Heart left ventricle (tissue), 16 donors: ENCODE measurements at places on chromosomes 4 and X. TPM values are rescaled to one million over a fixed set of nuclear protein-coding genes. Genes with fewer than 3 reads are reported as not detected.

DNA sequence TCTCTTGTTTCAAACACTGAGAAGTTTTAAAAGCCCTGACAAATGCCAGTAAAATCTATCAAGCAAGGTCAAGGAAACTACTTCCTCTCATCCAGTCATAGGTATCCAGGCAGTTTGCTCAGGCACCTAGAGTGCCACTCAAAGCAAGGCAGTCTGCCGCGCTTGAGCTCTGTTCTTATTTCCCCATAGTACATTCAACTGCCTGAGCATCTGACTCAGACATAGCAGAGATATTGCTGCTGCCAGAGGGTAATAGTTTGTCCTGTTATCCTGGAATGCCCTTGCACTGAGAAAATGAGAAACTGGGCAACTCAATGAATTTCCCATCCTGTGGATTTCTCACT, 16.1 kb upstream of the ATP8A1 start:
- DNase-seq: peak; percentile 28

DNA sequence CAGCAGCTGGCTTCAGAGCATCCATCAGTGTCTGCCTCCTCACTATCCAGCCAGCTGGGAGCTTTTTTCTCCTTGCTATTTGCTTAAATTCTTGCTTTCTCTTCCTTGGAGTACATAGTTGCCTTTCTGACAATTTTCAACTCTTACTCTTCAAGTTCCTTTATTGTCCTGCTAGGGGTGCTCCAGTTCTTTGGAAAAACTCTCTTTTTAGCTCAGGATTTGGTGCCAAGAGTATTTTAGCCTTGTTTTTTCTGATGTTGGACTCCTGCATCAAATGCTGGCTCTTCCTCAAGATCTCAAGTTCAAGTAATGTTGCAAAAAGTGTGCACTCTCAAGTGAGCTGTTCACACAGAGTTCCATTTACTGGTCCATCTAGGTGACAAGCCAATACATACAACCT, 126.4 kb downstream of the KDR start:
- no peak for DNase-seq

DNA sequence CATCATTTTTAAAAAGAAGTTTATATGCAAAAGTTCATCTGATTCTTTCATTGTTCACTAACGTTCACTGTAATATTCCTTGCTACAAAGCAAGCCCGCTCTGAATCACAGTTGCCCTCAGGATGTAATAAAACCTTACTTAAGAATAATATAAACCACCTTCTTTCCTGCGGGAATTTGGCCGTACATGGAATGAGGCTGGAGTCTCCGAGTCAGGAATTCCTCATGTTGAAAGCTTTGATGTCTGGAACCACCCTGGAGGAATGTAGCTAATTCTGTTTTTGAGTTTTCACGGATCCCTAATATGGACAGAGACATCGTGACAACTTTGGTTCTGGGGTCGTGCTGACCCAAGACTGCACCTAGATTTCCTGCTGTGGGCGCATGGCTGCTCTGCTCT, 58.5 kb downstream of the CRLF2 start:
- DNase-seq: no peak

DNA sequence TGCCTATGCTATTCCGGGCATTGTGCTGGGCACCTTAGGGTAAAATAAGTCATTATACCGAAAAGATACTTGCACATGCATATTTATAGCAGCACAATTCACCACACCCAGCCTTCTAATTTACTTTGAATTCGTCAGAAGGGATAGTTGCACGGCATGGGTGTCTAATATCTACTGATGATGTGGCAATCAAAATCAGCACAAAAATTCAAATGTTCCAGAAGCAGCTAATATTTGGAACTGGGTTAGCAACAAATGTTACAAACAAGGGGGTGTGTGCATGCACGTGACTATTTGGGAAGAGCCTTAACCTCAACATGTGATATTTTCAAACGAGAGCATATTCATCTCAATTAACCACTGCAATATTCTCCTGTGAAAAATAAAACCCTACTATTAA, 79.7 kb upstream of the PRSS48 start:
- DNase-seq: no peak

Gene CORIN
- polyA plus RNA-seq: 35.8 TPM

DNA sequence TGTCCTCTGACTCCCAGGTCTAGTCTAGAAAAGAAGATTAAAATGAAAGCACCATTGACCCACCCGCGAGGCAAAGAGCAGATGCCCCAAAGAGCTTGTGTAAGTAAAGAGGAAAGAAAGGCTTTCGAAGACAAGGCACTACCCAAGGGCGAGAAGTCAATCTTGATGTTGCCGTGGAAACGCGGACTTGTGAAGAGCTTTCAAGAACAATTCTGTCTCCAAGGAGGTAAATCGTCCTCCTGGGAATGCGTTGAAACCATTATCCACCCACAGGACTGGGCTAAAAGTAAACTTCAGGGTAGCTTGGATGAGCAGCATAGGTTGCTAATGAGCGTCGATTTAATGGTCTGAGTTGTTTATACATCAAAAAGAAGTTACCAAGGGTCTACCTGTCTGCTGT, 189.3 kb downstream of the DHRSX start:
- no peak for DNase-seq

Gene ZFX
- polyA plus RNA-seq: 6.9 TPM

GRCh38 chrX:10819973-10820372, 199.6 kb upstream of the MID1 start:
- DNase-seq: no peak

GRCh38 chrX:72620550-72621145, 48.0 kb upstream of the HDAC8 start:
- DNase-seq: no peak

- no peak for DNase-seq
Observed at GRCh38 chrX:9942086-9942485, 25.1 kb upstream of the CLDN34 start.

Gene S100P
- polyA plus RNA-seq: 0.46 TPM

GRCh38 chr4:185709802-185710486, 102.0 kb downstream of the SORBS2 start:
- DNase-seq: no peak

Gene ERVMER34-1
- 3.3 TPM for polyA plus RNA-seq

- no peak for DNase-seq
Observed at GRCh38 chrX:111009256-111009655, 86.7 kb upstream of the PAK3 start.

- no peak for DNase-seq
Observed at GRCh38 chrX:132563976-132564375, 75.1 kb upstream of the MBNL3 start.

Gene FGB
- 0.46 TPM for polyA plus RNA-seq

DNA sequence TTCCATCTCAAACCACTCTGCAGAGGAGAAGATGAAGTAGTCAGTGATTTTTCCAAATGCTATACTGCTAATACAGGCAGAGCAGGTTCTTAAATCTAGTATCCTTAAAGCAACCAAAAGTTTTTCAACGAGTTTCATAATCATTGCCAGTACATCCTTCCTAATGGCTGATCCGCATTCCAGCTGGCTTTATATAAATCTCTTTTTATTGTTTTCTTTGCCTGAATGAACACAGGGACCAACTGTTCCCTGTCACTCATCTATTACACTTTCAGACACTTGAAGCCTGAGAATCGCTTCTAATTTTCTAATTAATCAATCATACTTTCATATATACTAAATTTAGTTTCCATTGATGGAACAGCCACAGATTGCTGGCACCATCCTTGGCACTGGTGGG, 508.6 kb downstream of the RAB28 start:
- DNase-seq: no peak

DNA sequence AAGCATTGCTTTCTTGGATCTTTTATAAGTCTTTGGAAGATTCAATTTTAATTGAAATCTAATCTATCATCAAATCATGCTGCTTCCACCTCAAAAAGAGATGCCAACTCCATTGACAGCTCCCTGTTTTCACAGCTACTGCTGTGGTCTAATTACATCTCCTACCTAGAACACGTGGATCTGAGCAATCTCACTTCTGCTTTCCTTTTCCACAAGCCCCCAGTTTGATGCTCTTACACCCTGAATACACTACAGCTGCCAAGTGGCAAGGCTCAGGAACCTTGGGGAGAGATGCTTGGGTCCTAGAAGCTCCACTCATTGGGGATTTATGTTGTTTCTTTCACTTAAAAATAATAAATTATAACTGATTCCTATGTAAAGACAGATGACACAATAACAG, 172.0 kb downstream of the CFAP299 start:
- no peak for DNase-seq

DNA sequence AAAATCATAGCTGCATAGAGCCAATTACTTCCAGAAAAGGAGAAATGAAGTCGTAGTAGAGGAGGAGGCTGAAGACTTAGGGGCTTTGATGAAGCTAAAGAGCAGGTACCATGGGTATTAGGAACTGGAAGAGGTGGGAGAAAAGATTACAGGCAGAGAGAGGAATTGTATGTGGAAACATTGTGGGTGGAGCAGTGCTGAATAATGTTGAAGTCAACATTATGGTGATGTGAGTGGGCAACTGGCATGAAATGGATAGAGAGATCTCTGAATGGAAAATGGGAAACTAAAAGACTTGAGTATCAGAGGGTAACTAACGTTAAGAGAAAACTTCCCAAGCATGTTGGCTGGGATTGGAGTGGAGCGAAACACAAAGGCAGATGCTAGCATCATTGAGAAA, 92.5 kb downstream of the AREG start:
- DNase-seq: no peak

DNA sequence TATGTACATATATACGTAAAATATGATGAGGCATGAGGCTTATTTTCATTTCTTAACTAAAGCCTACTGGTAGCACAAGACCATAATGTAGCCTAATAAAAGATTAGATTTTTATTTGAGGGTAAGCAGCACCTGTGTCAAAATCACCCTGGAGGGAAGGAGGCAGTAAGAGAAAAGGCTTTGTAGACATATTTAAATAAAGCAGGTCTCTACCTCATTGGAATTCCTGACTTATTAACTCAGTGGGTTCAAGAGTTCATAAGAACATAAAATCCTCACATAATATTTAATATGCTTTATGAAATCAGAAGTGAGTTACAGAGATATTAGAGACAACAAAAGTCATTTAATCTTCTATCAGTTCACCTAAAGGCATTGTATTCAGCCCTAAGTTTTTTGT, 261.6 kb upstream of the ANKRD50 start:
- DNase-seq: no peak

GRCh38 chr4:168293386-168293975, 25.1 kb downstream of the DDX60 start:
- no peak for DNase-seq

- no peak for DNase-seq
Observed at GRCh38 chrX:97399400-97399799, 515.7 kb downstream of the RPA4 start.

Gene FRMPD4
- polyA plus RNA-seq: 0.61 TPM

DNA sequence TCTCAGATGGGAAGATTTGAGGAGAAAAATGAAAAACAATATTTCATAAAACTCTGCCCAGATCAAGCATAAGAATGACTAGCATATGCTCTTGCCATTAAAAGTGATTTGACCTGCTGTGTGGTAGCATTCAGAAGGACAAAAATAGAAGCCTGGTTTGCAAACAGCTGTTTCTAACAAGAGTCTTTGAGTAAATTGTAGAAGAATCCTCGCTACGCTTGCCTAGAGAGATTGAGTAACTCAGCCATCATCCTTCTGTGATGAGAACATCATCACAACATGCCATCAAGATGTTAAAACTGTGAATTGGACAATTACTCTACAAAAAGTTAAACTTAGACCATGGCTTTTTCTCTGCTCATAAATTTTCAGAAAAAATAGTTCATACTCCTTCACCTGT, 168.9 kb upstream of the PUDP start:
- DNase-seq: no peak

DNA sequence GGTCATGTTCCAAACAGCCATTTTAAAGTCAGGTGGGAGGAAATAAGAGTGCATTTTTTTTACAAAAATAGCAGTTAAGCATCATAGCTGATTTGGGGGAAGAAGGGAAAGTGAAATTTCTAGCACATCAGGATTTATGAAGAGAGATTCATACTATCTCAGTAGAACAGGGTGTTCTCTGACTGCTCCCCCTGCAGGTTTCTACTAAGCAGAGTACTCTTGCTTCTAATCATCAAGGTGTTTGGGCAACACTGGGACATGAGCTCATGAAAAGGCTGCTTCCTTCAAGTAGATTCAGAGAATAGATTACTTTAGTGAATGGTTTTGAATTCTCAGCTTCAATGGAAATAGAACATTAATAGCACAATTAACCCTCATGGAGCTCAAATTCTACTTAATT, 591.4 kb upstream of the PCDH10 start:
- no peak for DNase-seq

GRCh38 chr4:176273736-176274135, 4.7 kb upstream of the ASB5 start:
- no peak for DNase-seq

- no peak for DNase-seq
Observed at GRCh38 chr4:140163029-140163810, 9.2 kb upstream of the MAML3 start.

- no peak for DNase-seq
Observed at GRCh38 chr4:185171373-185172071, 28.5 kb downstream of the SLC25A4 start.

DNA sequence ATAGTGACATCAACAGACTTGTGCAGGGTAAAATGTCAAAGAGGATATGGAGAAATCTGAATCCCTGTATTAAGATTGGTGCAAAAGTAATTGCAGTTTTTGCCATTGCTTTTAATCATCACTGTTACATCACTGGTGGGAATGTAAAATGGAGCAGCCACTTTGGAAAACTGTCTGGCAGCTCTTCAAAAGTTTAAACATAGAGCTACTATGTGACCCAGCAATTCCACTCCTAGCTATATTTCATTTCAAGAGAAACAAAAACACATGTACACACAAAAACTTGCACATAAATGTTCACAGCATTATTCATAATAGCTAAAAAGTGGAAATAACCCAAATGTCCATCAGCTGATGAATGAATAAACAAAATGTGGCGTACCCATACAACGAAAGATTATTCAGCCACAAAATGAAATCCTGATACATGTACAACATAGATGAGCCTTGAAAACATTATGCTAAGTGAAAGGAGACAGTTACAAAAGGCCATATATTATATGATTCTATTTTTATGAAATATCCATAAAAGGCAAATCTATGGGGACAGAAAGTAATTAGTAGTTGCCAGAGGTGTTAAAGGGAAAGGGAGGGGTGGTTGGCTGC, 106.4 kb downstream of the AMELX start:
- DNase-seq: no peak

- DNase-seq: no peak
Observed at GRCh38 chr4:112063260-112063659, 82.0 kb upstream of the FAM241A start.

DNA sequence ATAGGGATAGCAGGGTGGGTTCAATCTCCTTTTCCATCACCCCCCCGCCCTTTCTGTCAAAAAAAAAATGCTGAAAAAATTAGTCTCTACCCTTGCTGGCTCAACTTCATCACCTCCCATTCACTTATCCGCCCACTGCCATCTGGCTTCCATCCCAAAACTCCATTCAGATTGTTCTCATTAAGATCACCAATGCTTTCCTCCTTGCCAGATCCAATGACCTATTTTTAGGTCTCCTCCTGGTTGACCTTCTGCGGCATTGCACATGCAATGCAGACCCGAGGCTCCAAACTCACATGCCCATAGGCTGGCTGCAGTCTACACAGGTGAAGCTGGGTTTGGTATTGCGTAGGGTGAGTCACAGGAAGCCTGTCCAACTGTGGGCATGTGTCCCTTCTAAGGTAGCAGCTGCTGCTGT, 21.1 kb upstream of the STIM2 start:
- no peak for DNase-seq

- no peak for DNase-seq
Observed at GRCh38 chrX:48497871-48498270, 10.9 kb upstream of the PORCN start.

Gene CXorf58
- 0.10 TPM for polyA plus RNA-seq
